ENCODE measurements at places on chromosomes 11 and 22.
A peak's percentile ranks its signal among the peaks of the same experiment; 100 is the strongest.

GRCh38 chr11:88431675-88432341 is 94.3 kb upstream of the CTSC start:
- no peak for DNase-seq

GRCh38 chr11:27718863-27719545 is 18.7 kb upstream of the BDNF start:
- peak; percentile 88 for DNase-seq

DNA sequence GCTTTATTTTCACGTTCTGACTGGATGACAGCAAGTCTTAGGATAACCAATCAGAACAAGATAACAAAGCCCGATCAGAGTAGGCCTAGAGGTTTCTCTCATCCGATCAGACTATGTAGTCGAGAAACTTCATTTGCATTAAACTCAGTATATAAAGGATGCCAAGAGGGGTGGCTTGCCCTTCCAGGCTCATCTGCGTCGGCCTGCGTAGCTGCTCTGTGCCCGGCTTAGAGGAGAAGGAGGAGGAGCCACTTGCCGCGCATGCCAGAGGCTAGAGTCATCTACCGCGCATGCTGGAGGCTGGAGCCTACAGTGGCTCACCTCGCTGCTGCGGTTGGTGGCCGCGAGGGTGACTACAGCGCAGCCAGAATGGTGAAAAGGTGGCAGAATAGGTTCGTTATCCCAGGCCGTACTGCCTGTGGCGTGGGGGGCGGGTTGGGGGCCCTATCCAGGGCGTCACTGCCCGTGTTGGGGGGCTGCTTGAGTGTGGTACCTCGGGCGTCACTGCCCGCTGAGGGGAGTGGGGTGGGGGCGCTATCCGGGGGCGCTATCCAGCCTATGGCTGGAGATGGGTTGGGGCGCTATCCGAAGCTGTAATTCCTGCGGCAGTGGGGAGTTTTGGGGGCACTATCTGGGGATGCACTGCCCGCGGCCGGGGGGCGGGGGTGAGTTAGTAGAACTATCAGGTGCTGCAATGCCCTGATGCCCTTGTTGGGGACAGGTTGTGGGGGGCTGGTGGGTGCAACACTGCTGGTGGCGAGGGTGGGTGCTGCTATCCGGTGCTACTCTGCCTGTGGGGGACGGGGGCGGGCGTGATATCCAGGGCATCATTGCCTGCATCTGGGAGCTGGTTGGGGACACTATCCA is at the start of gene RFPL2:
Gene RFPL2 (minus strand): TSS at position 218 of the 867 bp plus-strand sequence. CDS start 2,622 bp downstream, outside the sequence.
- DNase-seq = no peak

DNA sequence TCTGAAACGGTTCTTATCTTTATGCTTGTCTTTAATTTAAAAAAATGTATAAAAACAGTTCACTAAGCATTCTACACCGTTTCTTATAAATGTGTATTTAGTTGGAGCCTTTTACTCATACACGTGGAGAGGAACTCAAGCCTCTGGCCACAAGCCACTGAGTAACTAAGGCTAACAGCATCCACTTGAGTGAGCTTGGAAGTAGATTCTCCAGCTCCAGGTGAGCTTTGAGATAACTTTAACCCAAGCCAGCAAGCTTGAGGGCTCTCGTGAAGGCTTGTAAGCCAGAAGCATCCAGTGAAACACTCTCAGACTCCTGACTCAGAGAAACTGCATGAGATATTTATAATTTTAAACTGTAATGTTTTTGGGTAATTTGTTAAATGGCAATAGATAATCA is 82.6 kb downstream of the ARHGAP20 start:
- no peak for DNase-seq

DNA sequence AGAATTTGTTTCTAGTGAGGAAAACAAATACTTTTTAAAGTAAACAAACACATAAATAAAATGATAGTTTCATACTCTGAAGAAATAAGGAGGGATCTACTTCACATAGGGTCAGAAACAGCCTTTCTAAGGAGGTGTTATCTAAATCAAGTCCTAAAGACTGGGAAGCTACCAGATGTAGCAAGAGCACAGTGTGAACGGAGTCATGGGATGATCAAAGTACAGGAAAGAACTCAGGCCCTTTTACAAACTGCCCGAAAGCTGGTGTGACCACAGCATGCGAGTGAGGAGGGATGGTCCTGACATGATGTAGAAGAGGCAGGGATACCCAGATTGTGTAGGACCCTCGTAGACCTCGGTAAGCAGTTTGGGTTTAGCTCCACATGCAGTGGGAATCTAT is 102.8 kb downstream of the ARHGAP32 start:
- no peak for DNase-seq

- no peak for DNase-seq
Measured at GRCh38 chr11:21769188-21769587, 423.7 kb upstream of the ANO5 start.

GRCh38 chr22:37363261-37363992 is 63.9 kb downstream of the ELFN2 start:
- DNase-seq = no peak

- DNase-seq = no peak
Measured at GRCh38 chr11:21635394-21636145, 557.3 kb upstream of the ANO5 start.

- no peak for DNase-seq
Measured at GRCh38 chr22:36901411-36902142, 11.9 kb upstream of the CSF2RB start.

DNA sequence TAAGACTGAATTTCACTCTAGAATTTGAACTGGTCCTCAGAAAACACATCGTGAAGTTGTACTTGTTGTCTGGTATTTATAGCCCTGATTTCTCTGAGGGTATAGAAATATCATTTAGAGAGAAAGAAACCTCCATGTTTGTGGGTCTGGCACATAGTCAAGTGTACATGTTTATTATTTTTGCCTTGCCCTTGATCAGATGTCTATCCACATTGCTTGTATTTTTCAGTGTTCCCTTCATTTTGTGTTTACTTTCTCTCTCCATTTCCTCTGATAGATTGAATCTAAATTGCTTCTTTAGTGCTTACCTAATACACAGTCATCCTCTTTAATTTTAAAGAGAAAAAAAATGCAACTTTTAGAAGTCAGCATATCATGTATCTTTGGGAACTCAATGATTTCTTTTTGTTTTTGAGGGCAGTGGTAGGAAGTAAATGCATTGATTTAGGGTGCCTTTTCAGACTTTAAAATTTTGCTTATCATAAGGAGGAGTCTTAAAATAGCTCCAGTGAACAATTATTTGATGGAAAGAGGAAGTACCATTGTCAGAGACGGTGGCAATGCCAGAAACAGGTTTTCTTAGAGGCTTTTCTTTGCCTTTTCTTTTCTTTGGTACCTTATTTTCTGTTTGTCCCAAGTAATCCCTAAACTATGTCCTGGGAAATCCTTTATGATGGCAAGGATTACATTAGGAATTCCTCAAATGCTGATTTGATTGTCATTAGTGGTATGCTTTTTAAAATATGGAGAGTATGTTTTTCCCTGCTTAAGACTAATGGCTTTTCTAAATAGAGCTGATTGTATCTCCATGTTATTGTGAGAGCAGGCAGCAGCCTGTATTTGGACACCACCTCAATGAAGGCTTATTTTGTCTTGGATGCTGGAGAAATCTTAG is 29.8 kb upstream of the TECTA start:
- DNase-seq = no peak

GRCh38 chr22:36332623-36333332 is 55.0 kb downstream of the MYH9 start:
- no peak for DNase-seq

DNA sequence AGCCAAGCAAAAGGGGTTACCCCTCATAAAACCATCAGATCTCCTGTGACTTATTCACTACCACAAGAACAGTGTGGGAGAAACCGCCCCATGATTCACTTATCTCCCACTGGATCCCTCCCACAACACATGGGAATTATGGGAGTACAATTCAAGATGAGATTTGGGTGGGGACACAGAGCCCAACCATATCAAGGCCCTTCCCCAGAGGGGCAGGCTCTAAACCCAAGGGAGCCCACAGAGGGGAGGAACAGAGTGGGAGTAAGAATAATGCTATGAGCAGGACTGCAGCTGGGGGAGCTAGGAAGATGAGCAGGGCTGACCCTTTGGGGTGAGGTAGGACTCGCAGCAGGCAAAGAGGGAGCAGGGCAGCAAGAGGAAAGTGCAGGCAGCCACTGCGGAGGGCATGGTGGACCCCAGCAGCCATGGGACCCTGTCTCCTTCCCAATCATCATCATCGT is 59.3 kb downstream of the CD82 start:
- DNase-seq = peak; percentile 71

GRCh38 chr11:112884012-112884767 is 77.0 kb upstream of the NCAM1 start:
- no peak for DNase-seq

DNA sequence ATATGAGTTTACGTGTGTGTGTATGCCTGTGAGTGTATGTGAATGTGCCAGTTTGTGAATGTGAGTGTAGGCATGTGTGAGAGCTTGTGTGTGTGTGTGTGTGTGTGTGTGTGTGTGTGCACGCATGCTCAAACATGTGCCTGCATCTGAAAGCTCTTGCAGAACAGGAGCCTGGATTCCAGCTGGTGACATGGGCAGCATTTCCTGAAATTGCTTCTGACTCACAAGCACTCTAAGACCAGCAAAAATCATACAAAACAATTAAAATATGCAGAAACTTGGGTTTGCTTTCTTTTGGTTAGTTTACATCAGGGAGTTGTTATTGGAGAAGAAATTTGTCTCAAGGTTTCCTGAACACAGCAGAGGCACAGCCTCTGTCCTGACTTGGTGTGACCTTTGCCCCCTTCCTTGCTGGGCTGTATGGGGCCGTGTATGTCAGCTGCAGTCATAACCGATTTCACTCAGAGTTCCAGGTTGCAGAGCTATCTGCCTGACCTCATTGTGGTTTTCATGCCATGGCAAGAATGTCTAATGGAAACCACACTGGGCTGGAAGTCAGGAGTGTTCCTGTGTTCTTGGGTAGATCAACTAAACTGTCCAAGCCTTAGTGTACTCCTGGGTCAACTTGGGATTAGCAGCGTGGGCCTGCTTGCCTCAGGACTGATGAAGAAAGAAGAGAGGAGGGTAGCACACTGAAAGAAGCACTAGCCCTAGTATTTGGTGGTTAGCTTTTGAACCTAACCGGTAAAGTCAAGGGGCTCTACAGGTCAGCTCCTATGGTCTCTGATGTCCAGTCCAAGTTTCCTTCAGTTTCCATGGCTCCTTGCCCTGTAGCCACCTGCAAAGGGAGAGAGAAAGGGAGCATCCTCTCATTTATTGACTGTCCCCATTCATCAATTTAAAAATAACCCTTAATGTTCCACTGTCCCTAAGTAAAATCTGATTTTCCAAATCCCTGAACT is 143.7 kb downstream of the SNX19 start:
- DNase-seq = peak; percentile 83

- DNase-seq = peak; percentile 82
Measured at GRCh38 chr22:46905415-46905814, 143.0 kb downstream of the TBC1D22A start.

- DNase-seq = no peak
Measured at GRCh38 chr11:115806056-115806455, 301.8 kb upstream of the CADM1 start.

- DNase-seq = no peak
Measured at GRCh38 chr22:20138417-20138738, 6.8 kb downstream of the ZDHHC8 start.

DNA sequence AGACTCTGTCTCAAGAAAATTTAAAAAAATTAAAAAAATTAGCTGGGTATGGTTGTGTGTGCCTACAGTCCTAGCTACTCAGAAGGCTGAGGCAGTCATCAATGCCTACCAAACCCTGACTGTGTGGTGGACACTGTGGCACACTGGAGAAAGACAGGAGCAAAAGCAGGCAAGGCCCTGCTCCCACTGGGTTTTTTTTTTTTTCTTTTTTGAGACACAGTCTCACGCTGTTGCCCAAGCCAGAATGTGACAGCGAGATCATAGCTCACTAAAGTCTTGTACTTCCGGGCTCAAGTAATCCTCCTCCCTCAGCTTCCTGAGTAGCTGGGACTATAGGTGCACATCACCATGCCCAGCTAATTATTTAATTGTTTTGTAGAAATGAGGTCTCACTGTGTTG is 4.6 kb downstream of the NEFH start:
- no peak for DNase-seq

GRCh38 chr22:48473202-48473601 is 1354.5 kb downstream of the BRD1 start:
- no peak for DNase-seq

GRCh38 chr11:48129697-48130395 is 86.8 kb upstream of the OR4B1 start:
- peak; percentile 53 for DNase-seq

DNA sequence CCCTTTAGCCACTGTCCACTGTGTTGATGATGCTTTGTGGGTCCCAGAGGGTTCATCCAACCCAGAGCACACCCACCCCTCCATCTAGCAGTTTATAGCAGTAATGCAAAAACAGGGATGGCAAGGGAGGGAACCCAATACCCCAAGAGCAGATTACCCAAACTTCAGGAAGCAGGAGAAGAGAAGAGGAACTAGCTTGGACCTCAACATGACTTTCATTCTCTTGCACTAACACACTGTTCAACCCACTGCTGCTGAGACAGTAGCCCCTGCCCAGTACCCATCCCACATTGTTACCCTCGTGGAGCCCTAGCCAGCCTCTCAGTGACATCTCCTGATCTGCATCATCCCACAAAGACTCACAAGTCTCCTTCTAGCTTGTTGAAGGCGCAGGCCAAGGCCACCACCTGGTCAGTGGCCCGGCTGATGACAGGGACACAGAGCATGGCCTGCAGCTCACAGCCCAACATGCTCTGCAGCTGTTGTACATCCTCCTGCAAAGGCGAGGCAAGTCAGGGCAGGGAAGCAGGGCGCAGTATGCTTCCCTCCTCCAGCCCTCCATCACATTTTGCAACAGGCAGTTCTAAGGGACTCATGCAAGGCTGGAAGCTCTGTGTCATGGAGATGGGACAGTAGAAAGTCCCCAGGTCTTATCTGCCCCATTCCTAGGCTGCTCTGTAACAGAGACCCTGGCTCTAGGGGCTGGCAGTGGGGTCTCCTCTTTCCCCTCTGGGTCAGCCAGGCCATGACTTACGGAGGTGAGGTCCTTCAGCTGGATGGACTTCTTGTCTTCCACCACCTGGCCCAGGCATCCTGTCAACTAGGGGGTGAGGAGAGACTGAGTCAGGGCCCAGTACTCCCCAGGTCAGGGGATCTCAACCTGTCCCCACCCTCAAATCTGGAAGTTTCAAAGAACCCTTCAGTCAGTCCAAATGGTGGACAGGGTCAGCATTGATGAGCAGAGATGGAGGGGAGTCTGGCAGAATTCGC is 85.5 kb downstream of the PDE2A start:
- no peak for DNase-seq

DNA sequence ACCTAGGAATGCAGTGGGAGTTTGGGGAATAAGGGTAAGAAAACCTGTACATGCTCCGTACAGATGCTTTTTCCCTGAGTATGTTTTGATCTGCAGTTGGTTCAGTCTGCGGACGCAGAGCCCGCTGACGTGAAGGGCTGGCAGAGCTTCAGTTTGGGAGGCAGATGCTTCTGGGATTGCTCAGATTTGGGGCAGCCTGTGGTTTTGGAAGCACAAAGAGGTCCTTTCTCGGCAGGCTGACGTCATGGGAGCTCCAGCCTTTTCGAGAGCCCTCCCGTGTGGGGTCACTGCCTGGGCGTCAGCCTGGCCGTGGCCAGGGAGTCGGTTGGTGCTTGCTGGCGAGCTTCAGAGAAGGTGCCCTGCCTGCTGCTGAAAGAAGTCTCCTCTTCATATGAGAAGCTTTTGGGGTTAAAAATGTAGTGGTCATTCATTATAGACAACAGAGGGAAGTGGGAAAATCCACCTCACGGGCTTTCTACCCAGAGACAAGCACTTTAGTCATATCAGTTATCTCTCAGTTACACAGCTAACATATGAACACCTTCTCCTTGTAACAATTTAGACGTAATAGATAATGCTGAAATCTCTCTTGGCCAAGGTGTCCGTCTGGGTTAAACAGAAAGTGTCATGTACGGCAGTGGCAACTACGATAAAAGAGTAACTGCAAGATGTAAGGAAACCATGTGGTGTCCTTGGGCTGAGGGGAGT is 26.8 kb downstream of the TPCN2 start:
- no peak for DNase-seq

Data from osteocyte (in vitro differentiated cells).